Kidney (tissue), 22 donors: ENCODE measurements at places on chromosomes 13 and 19. TPM values are rescaled to one million over a fixed set of nuclear protein-coding genes. Genes with fewer than 3 reads are reported as not detected.

The ZNF699 gene
- polyA plus RNA-seq: 0.69 TPM

The COL4A1 gene
- 53.0 TPM for polyA plus RNA-seq

DNA sequence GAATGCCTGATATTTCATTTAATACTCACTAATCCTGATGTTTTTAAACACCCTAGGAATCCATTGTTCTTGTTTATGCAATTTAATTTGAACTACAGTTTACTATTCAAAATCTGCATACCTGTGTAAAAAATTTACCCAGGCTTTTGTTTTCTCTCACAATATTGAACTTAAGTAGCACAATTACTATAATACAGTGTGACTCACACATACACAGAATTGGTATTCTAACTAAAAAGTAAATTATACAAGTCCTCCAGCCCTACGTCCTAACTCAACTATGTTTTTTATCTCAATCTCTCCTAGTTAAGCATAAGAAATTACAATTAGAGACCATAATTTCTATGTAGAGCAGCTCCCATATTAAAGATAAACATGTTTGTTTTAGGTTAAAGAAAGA, 41.8 kb downstream of the MYCBP2 start:
- no peak for DNase-seq

GRCh38 chr13:28953714-28954418, 133.7 kb downstream of the MTUS2 start:
- no peak for DNase-seq
